ENCODE measurements at places on chromosomes 12 and 14.

DNA sequence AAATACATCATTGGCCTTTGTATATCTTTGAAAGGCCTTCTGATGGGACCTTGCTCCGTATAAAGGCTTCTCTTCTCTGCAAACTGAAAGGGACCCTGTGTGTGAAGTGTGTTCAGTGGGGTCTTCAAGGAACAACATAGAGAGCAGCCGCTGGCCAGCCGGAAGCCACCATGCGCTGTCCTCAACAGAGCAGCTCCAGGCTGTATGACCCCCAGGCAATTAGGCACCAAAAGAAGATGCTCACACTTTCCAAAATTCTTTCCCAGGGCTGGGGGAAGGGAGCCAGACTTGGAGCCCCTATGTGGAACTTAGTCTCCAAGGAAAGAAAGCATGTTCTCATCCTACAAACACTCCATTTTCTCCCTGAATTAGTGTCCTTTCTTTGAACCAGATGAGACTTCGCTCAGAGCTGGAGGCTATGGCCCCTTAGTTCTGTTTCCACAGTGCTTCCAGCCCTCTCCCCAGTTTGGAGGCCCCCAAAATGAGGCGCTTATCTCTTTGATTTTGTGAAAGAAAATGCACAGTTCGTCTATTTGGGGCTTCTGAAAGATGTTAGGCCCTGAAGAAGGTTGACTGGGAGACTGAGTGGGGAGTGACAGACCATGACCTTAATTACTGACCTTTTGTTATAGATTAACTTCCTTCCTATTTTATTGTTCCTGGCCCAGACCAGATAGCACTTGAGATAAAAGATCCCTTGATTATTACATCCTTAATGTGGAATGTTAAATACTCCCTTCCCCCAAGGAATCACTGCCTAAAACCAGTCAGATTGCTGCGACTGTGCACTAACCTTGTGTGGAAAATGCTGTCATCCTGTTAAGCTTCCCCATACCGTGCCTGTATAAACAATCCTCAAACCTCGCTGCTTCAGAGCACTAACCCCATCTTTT lies 128.3 kb upstream of the FGD4 start:
- peak; percentile 16 for DNase-seq

DNA sequence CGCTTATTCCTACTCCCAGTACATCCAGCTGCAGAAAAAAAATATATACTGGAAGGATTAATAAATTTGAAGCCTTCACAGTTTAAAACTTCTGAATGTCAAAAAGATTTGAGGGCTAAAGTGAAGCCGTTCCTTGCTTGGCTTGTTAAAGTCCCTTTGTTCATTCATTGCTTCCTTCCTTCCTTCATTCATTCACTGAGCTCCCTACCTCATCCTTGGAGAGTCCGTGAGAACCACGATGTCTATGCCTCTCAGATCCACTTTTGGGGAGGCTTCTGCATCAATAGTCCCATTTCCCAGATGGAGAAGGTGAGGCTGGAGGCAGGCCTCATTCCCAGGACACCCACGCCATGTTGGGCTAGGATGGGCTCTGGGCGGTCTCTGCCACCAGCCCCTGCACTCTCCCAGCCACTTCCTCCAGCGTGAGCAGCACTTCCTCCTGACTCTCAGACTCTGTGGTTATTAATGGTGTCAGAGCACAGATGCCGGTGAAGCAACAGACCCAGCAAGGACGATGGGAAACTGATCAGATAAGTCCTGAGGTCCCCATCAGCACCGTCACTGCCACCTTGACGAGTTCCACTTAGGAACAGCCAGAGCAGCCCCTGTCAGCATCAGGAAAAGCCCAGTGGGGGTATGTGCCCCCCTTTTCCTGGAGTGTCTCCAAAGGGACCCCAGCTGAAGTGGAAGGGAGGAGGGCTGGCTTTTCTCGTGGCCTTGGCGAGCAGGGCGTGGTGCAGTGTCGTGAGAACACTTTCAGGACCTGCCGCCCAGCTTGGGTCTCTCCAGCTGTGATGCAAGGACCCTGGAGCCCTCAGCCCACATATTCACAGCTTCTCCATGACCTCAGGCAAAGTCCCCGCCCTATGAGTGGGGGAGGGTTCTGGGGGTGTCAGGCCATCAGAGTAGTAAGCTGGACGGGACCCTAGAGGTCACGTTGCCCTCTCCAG lies 21.2 kb downstream of the ASB2 start:
- DNase-seq, result no peak

DNA sequence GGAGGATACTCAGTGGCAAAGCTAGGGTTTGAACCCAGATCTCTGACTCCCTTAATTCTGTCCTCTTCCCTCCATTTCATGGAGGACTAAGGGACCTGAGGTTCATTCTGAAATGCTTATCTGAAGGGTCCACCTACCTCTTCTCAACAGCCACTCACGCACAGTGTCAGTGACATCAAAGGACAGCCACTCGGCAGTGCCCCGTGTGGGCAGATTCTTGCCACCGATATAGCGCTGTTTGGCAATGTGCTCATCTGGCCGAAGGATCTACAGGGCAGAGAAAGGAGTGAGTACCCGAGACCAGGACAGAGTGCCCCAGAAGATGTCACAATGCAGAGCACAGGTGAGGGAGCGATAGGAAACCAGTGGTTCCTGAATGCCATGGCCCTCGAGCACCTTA lies 10.8 kb downstream of the TGFB3 start:
- DNase-seq, result no peak

GRCh38 chr14:67491285-67491684 lies 2.8 kb upstream of the TMEM229B start:
- DNase-seq, result no peak

DNA sequence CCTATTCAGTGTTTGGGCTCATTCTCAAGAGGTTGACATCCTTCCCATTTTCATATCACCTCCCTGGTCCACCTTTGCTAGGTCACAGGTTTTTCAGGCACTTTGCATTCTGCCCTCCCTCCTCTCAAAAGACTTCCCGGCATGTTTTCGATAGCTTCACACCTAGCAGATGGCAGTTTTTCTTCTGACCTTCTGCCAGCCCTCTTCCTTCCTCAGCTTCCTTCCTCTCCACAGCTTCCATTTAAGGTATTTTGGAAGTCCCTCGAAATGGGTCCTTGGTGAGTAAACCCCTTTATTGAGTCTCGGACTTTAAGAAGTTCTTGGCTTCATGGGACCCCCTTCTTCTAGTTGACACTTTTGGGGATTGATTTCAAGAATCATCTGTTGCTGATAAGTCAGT lies 358.0 kb downstream of the RGS6 start:
- DNase-seq, result no peak

DNA sequence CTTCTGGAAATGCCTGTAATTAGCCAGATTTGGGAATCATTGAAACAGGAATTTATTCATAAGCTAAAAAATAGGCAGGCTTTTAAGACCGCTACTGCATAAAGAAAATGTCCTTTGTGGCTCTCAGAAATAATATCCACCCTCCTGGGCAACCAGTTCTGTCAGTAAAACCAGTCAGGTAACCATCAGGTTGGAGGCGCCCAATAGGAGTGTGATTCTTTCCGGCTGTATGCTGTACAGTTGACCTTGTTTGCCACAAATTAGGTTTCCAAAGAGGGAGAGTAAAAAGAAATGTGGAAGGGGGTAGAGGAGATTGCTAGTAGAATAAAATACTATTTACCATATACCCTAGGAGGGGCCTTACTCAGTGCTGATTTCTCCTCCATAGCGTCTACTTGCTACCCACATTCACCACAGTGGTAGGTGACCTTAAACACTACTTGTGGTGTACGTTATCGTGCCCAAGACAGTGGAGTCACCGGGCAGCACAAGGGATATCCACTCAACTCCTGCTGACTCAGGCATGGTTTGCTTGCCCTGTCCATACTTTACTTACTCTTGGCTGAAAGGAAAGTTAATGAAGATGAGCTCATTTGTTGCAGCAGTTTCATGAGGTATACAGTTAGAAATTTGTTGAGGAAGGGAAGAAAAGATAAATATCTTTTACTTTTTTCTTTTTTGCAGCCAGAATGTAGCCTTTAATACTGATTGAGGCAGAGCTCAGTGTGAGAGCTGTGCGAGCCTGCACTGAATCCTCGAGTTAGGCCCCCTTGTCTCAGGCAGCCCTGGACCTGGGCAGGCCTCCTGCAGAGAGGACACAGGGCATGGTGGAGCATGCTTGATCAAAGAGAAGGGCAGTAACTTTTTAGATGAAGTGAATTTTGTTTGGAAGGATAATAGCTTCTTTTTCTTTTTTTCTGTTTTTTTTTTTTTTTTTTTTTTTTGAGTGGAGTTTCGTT lies 76.7 kb downstream of the DIP2B start:
- no peak for DNase-seq

DNA sequence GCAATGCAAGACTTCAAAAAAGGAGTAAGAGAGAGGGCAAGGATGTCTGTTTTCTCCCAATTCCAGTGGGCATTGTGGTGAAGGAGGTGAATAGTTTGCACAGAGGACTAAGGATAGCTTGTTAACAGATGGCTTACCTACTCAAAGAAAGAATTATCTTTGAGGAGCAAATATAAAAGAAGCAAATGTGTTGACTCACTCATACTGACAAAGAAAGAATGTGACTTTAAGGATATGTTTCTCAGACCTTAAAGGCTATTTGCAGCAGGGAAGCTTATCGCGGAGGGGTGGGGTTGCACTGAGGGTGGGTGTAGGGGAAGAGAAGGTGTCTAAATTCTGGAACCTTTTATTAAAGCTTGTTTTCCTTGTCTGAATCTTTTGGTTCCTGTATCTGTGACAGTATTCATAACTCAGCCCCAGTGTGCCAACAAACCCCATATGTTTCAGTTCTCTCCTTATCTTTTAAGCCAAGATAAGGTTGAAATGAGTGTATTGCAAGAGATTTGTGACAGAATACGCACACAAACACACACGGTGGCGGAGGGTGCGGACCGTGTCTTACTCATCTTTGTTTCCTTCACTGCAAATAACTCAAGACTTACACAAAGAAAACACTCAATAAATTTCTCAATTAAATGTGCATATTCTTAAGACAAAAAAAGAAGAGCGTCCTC lies 146.4 kb upstream of the ARID2 start:
- DNase-seq, result no peak

DNA sequence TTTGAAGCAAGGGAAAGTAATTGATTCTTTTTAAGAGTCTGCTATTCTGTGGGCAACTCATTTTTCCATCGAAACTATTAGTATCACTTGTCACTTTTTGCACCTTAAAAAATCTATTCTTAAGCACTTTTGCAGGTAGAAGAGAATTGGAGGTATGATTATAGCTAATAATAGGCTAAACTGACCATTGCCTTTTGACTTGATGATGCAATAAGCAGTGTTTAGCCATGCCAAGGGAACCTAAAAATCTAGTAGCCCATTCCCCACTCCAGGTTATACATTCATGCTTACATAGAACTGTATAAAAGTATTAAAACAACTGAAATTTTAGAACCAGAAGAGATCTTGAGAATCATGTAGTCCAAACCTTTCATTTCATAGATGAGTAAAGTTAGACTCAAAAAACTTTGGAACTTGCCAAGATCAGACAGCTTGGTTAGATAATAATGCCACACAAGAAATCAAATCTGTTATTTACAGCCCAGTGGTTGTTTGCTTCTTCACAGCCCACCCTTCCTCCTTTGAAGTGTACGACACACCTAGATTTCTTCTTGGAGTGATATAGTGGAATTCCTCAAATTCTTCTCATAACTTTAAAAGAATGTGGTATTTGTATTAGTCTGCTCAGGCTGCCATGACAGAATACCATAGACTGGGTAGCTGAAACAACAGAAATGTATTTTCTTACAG lies 21.7 kb upstream of the GARIN2 start:
- DNase-seq, result no peak

- DNase-seq, result peak; percentile 32
Observed at GRCh38 chr14:50047274-50047676, 69.1 kb downstream of the VCPKMT start.

GRCh38 chr12:54349036-54349435 lies 15.2 kb downstream of the GPR84 start:
- DNase-seq, result no peak

- no peak for DNase-seq
Observed at GRCh38 chr12:112236386-112236785, 111.0 kb downstream of the TRAFD1 start.

GRCh38 chr12:93020631-93021597 lies 91.8 kb upstream of the EEA1 start:
- no peak for DNase-seq

- DNase-seq, result no peak
Observed at GRCh38 chr14:103014466-103015228, 42.7 kb downstream of the CDC42BPB start.

DNA sequence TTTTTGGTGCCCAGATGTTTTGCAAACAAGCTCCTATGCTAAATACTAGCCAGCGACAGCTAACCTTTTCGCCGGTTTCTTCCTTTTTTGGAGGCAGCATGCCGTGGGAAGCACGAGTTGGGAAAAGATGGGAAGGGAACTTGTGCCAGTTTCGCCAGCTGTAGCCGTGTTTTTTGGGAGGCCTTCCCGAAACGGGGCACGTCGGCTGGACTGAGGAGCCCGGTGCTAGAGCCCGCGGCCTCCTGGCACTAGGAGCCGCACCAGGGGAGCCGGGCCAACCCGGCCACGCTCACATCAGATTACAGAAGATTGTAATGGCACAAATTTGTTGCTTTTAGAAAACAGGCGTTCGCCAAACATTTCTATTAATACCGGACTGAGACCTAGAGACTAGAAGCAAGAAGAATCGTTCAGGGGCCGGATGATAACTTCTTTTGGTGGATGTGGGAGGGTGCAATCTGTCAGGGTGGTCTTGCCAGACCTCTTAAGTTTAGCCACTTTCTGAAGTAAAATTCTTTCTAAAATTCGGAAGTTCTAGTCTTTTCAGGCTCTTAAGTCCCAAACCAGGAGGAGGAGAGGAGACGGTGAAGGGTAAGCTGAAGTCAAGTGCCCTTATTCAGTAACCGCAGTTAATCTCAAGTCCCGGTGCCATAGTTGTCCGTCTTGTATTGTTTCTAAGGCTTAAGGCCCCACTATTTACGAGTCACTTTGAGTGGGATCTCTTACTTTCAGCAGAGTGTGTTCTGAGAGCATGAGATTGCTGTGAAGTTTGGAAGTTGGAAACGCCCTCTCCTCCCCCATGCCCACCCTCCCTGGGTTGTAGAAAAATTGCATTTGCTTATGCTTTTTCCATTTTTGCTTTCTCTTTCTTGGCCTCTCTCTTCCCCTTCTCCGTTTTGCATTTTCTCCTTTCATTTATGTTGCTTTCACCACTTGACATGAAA lies 1.3 kb downstream of the RASSF3 start:
- DNase-seq, result no peak

- no peak for DNase-seq
Observed at GRCh38 chr14:44783901-44784300, 177.8 kb downstream of the KLHL28 start.

- DNase-seq, result peak; percentile 58
Observed at GRCh38 chr12:116880817-116881324, 370 bp downstream of the HRK start.

DNA sequence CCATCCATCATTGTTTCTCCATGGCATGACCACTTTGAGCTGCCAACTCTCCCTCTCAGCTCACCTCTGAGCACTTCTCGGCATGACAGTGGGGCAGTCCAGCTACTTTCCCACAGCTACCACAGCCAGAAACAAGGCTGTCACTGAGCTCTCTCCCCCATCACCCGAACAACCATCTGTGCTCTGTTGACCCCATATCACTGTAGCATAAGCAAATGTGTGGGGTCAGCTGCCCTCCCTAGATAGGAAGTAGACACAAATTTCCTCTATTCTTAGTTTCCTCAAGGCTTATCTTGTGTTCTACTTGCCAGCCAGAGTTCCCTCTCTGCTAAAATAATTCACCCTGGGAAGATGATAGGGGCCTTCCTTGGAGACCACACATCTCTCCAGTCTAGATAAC lies 82.6 kb upstream of the FUT8 start:
- DNase-seq, result no peak

- no peak for DNase-seq
Observed at GRCh38 chr14:36313206-36313605, 7.2 kb downstream of the MBIP start.

GRCh38 chr14:28243600-28243999 lies 523.0 kb upstream of the FOXG1 start:
- no peak for DNase-seq
